ENCODE measurements at places on chromosomes 2 and 18.

DNA sequence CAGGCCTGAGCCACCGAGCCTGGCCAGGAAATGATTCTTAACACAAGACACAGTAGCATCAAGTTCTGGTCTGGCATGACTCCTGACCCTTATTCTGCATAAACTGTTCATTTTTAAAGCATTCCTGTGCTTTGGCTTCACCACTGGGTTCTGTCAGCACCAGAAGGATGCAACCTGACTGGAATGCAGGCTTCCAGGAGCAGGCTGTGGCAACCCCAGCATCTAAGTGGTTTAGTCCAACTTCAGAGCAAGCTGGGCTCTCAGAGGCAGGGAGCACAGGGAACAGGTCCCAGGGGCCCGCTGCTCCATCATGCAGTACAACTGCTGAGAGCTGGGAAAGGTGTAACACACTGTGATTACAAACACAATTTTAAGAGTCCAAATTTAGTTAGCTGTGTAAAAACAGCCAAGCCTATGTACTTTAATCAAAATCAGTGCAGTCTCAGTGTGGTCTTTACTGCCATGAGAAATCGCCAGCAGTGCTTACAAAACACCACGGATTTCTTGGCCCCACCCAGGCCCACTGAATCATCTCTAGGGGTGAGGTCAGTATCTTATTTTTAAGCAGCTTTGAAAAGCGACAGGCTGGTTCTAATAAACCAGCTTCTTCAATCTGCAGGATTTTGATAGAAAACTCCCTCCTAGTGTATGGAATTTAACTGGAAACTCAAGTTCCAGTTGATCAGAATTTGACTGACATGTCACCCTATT, 44.4 kb upstream of the TMEM182 start:
- peak; percentile 90 for ATAC-seq

- ATAC-seq = no peak
Observed at GRCh38 chr2:237384672-237385020, 29.3 kb downstream of the COL6A3 start.

GRCh38 chr2:60376252-60376651, 177.2 kb downstream of the BCL11A start:
- ATAC-seq = no peak

GRCh38 chr18:3806656-3807055, 356.7 kb downstream of the TGIF1 start:
- no peak for ATAC-seq

DNA sequence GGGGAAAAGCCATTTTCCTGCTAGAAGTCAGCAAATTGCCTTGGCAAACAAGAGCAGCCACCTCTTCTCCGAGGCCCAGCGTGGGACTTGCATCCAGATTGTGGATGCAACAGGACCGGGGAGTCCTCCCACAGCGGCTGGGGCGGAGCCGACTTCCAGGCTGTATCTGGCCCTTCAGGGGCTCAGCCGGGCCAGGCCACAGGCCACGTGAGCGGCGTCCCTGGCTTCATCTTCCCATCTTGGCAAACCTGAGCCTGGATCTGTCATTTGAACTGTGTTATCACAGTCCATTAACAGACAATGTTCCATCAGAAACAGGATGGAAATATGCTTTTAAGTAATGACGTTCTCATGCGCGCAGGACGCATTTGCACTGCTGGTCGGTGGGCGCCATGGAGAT, 483.5 kb upstream of the SALL3 start:
- peak; percentile 44 for ATAC-seq

- no peak for ATAC-seq
Observed at GRCh38 chr2:65232636-65233035, 5.0 kb downstream of the ACTR2 start.
